A549 treated with Mapracorat at 1 μM for 4 hours (cell line): ENCODE measurements at places on chromosomes 7 and 10. TPM values are rescaled to one million over a fixed set of nuclear protein-coding genes. Genes with fewer than 3 reads are reported as not detected.

IGF2BP3 gene
- 21.3 to 32.5 TPM (median 29.1 TPM) in 5 replicates for total RNA-seq

GNAT3 gene
- not detected in 5 replicates for total RNA-seq

TAS2R5 gene
- 0.31 to 0.45 TPM (median 0.36 TPM) in 5 replicates for total RNA-seq

ASAH2B gene
- 3.2 to 5.3 TPM (median 3.7 TPM) in 5 replicates for total RNA-seq

MOSPD3 gene
- 16.7 to 21.3 TPM (median 19.8 TPM) in 5 replicates for total RNA-seq

TBX20 gene
- total RNA-seq, result 1.5 to 2.5 TPM (median 2.3 TPM) in 5 replicates

GBX1 gene
- total RNA-seq, result 0.20 TPM in 1 of 5 replicates, not detected in the others

TUBB8 gene
- total RNA-seq, result 0.07 to 0.16 TPM (median 0.09 TPM) in 4 of 5 replicates, not detected in the other

ZNF804B gene
- not detected in 5 replicates for total RNA-seq

ASB4 gene
- total RNA-seq, result 0.13 to 0.36 TPM (median 0.22 TPM) in 5 replicates

DNTT gene
- total RNA-seq, result 0.06 TPM in 1 of 5 replicates, not detected in the others

PTPRN2 gene
- 0.72 to 1.5 TPM (median 1.0 TPM) in 5 replicates for total RNA-seq

TMEM213 gene
- not detected in 5 replicates for total RNA-seq

TMEM139 gene
- total RNA-seq, result 0.67 to 1.6 TPM (median 1.1 TPM) in 5 replicates

IMMP2L gene
- total RNA-seq, result 15.3 to 22.3 TPM (median 18.6 TPM) in 5 replicates

ABCB4 gene
- 0.06 TPM in 1 of 5 replicates, not detected in the others for total RNA-seq

ATOH7 gene
- 0.12 to 0.27 TPM (median 0.17 TPM) in 4 of 5 replicates, not detected in the other for total RNA-seq

LGI1 gene
- total RNA-seq, result not detected in 5 replicates

RBM20 gene
- 2.3 to 3.2 TPM (median 3.0 TPM) in 5 replicates for total RNA-seq

FGFBP3 gene
- 2.2 to 3.1 TPM (median 2.4 TPM) in 5 replicates for total RNA-seq

GPR15LG gene
- total RNA-seq, result not detected in 5 replicates

PDAP1 gene
- 170 to 212 TPM (median 175 TPM) in 5 replicates for total RNA-seq

EBF3 gene
- total RNA-seq, result 0.07 to 0.19 TPM (median 0.12 TPM) in 5 replicates

ZFAND2A gene
- total RNA-seq, result 50.7 to 59.0 TPM (median 55.4 TPM) in 5 replicates

TFEC gene
- total RNA-seq, result 0.22 TPM in 1 of 5 replicates, not detected in the others

SSC4D gene
- total RNA-seq, result 0.73 to 1.5 TPM (median 0.89 TPM) in 5 replicates

RARRES2 gene
- total RNA-seq, result not detected in 5 replicates

HGF gene
- 0.02 TPM in 1 of 5 replicates, not detected in the others for total RNA-seq

AASS gene
- 0.06 to 0.12 TPM (median 0.06 TPM) in 5 replicates for total RNA-seq

NPY gene
- total RNA-seq, result not detected in 5 replicates

NRG3 gene
- total RNA-seq, result not detected in 5 replicates

AKR1C8 gene
- total RNA-seq, result 0.14 to 0.27 TPM in 2 of 5 replicates, not detected in the others

PRKG1 gene
- not detected in 5 replicates for total RNA-seq

FEZF1 gene
- total RNA-seq, result not detected in 5 replicates

MRLN gene
- total RNA-seq, result not detected in 5 replicates

ANXA11 gene
- total RNA-seq, result 164 to 224 TPM (median 207 TPM) in 5 replicates

CDK1 gene
- 78.8 to 100 TPM (median 89.5 TPM) in 5 replicates for total RNA-seq

DPYSL4 gene
- total RNA-seq, result 15.2 to 21.3 TPM (median 18.9 TPM) in 5 replicates

LOXL4 gene
- 1.2 to 1.7 TPM (median 1.6 TPM) in 5 replicates for total RNA-seq

LRMDA gene
- total RNA-seq, result 3.1 to 5.7 TPM (median 4.7 TPM) in 5 replicates

CTTNBP2 gene
- 0.33 to 0.78 TPM (median 0.48 TPM) in 5 replicates for total RNA-seq

PIP gene
- total RNA-seq, result 0.36 to 0.48 TPM (median 0.36 TPM) in 3 of 5 replicates, not detected in the others

TLX1 gene
- not detected in 5 replicates for total RNA-seq

WDR91 gene
- total RNA-seq, result 6.1 to 8.0 TPM (median 7.5 TPM) in 5 replicates

CLCN1 gene
- 0.05 to 0.37 TPM in 2 of 5 replicates, not detected in the others for total RNA-seq

CYP2C19 gene
- 0.12 TPM in 1 of 5 replicates, not detected in the others for total RNA-seq

SLC13A1 gene
- not detected in 5 replicates for total RNA-seq

AS3MT gene
- 3.2 to 4.5 TPM (median 3.9 TPM) in 5 replicates for total RNA-seq

NYAP1 gene
- total RNA-seq, result 2.7 to 6.3 TPM (median 4.1 TPM) in 5 replicates

AGAP9 gene
- 8.7 to 12.1 TPM (median 10.3 TPM) in 5 replicates for total RNA-seq

ADCYAP1R1 gene
- total RNA-seq, result 0.02 to 0.08 TPM (median 0.04 TPM) in 4 of 5 replicates, not detected in the other

HABP2 gene
- total RNA-seq, result 0.04 to 0.13 TPM (median 0.09 TPM) in 4 of 5 replicates, not detected in the other

AHR gene
- 7.3 to 10.9 TPM (median 9.0 TPM) in 5 replicates for total RNA-seq

ZNF485 gene
- total RNA-seq, result 1.6 to 2.6 TPM (median 2.1 TPM) in 5 replicates

PSPH gene
- 21.3 to 25.7 TPM (median 21.9 TPM) in 5 replicates for total RNA-seq

CLRN3 gene
- total RNA-seq, result not detected in 5 replicates
